NCI-H1105 (cell line): ENCODE measurements at places on chromosomes 1 and 21.

DNA sequence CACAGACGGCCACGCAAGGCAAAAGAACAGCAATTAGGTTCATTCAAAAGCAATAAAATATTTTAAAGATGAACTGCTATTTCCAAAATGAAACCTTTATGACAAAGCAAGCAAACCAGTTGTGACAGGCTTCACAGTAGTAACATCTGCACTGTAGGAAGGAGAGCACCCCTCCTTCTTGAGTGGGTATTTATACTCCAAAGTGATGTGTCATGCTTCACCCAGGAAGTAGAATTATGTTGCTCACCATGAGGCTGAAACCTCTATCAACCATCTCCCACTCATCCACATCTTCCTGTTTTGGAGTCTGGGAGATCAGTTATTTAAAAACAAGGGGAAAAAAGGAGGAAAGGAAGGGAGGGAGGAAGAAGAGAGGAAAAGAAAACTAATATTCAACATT, 885 bp downstream of the OR2T10 start:
- DNase-seq, result no peak

DNA sequence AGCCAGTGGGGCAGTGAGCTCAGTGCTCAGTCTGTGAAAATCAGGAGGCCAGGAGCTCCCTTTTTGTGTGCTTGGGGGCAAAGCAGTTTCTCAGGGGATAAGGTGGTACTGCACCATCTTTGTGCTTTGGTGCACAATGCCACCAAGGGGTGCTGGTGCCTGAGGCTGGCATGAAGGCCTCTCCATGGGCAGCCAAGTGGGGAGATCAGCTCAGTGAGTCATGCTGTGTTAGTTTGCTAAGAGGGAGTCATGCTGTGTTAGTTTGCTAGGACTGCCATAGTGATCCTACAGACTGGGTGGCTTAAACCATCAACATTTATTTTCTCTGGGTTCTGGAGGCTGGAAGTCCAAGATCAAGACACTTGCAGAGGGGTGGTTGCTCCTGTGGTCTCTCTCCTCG, 428.1 kb downstream of the PRDM2 start:
- DNase-seq, result no peak

DNA sequence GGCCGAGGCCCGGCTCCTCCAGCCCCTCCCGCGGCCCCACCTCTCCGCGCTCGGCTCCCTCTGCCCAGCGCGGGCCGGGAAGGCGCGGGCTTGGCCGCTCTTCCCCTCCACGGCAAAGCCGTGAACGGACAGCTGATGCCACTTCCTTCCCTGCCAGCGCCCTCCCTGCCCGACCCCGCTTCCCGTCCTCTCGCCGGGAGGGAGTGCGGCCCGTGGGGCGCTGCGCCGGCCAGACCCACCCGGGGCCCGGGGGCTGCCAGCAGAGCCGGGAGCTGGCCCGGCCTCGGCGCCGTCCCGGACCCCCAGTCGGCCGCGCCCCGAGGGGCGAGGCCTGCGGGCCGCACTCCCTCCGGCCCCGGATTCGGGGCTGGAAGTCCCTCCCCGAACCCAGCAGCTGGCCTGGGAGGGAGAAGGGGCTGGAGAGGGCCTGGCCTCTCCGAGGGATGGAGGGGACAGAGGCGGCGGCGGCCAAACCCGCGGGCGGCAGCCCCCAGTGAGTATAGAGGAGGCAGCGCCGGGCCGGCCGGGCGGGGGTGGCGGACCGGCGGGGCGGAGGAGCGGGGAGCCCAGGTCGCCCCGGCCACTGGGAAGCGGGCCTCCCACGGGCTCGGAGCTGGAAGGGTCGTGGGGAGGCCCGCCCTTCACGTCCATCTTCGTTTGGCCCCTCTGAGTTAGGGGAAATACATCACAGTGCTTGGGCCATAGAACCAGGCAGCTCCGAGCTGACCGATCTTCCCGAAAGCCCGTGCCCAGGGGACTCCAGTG, at the start of gene KIAA1614:
Gene KIAA1614 (plus strand): TSS at position 97 of the 765 bp plus-strand sequence. CDS start 347 bp downstream, at position 444.
- DNase-seq, result no peak

DNA sequence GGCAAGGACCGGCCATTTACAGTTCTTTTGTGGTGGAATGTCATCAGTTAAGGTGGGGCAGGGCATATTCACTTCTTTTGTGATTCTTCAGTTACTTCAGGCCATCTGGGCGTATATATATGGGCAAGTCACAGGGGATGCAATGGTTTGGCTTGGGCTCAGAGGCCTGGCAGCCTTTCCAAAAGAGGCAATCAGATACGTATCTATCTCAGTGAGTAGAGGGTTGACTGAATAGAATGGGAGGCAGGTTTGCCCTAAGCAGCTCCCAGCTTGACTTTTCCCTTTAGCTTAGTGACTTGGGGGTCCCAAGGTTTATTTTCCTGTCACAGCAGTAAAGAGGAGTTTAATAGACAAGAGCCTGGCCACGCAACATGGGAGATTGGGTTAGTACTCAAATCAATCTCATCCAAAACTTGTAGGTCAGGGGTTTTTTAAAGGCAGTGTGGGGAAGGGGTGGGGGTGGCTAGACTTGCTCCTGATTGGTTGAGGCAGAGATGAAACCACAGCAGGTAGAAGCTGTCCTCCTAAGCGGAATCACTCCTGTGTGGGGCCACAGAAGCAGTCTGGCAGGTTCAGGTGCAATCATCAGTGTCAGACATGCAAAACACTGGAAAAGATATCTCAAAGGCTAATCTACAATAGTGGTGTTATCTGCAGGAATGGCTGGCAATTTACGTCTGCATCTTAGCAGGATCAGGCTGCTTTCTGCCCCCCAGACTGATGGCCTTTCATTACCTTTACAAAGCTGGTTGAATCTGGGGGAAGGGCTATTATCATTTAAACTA, 112.9 kb downstream of the TLR5 start:
- DNase-seq, result no peak

GRCh38 chr1:116573431-116574095, 2.7 kb upstream of the CD58 start:
- no peak for DNase-seq

DNA sequence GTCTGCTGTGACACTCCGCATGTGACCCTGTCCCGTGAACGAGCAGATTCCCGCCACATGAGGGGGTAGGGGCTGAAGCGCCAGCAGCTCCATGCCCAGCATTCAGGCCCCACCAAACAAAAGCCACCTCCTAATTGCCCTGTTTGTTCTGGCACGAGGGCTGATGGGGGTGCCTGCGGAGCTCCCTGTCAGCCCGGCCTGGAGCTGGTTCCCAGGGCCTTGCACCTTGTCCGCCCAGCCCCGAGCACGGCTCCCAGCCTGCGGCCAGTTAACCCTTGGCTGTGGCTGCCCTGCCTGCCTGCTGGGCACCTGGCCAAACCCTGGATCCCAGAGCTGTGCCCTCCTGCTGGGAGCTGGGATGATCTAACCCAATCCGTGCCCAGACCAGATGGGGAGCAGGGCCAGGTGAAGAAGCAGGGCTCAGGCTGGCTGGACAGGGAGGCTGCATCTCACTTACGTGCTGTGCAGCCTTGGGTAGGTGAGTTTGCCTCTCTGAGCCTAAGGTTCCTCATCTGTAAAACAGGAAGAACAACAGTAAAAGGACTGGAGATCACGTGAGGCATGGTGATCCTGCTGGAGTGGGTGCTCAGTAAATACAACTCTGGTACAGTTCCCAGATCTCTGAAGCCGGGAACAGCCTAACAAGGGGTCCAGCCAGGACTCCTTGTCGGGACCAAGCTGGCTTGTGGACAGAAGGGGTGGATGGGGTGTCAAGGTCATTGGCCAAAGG, 110.9 kb upstream of the IFFO2 start:
- peak; percentile 16 for DNase-seq

- no peak for DNase-seq
Observed at GRCh38 chr1:164561007-164561406, 2.0 kb downstream of the PBX1 start.

- DNase-seq, result no peak
Observed at GRCh38 chr1:154478639-154479038, 23.4 kb upstream of the TDRD10 start.

DNA sequence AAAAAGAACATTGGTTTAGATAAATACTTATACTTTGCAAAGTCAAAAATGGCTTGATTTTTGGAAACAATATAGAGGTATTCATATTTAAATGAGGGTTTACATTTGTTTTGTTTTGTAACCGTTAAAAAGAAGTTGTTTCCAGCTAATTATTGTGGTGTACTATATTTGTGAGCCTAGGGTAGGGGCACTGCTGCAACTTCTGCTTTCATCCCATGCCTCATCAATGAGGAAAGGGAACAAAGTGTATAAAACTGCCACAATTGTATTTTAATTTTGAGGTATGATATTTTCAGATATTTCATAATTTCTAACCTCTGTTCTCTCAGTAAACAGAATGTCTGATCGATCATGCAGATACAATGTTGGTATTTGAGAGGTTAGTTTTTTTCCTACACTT, 65.3 kb upstream of the SAMD13 start:
- no peak for DNase-seq
